HCEC 1CT (cell line): ENCODE measurements at places on chromosomes 7 and 10.

DNA sequence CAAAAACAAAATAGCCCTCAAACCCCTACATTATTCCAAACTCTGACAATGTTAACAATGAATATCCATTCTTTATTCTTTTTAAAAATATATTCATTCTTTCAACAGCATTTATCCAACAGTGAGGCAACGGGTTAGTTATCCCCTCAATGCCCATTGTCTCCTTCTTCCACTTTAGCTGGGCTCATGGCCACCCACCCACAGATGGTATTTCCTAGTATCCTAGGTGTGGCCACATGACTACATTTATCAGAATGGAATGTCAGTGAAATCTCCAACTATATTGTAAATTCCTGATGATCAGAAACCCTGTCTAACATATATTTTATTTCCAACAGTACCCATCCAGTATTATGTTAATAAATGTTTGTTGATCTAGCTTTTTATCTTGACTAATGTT is 13.6 kb downstream of the HOXA1 start:
- no peak for DNase-seq

DNA sequence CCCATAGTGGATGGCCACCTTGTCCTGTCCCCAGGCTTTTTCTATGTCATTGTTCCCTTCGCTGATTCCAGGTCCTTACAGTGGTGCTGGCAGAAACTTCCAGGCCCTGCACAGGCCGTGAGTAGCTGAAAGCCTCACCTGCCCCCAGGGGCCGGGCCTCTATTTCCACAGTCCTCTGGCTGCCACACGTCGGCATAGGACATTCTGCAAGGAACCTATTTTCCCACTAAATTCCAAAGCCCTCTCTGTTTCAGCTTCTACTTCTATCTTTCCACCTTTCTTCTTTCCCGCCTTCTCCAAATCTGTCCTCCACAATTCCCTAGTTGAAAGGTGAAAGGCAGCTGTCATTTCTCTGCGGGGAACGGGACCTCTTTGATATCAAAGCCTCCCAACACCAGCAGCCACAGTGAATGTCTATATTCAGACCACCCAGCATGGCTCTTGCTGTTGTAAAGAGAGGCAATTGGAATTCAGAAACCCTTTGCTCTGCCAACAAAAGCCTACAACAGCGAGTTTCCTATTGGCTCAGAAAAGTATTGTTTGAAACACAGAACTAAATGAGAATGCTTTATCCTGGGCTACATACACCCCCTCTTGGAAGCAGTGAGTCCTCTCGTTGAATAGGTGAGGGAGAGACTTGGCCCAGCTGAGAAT is 607.7 kb downstream of the GALNT17 start:
- DNase-seq: no peak

- peak; percentile 99 for DNase-seq
Observed at GRCh38 chr7:116327752-116328151, 117.4 kb downstream of the TES start.

GRCh38 chr10:128047991-128048818 is 78.0 kb downstream of the MKI67 start:
- DNase-seq: no peak

DNA sequence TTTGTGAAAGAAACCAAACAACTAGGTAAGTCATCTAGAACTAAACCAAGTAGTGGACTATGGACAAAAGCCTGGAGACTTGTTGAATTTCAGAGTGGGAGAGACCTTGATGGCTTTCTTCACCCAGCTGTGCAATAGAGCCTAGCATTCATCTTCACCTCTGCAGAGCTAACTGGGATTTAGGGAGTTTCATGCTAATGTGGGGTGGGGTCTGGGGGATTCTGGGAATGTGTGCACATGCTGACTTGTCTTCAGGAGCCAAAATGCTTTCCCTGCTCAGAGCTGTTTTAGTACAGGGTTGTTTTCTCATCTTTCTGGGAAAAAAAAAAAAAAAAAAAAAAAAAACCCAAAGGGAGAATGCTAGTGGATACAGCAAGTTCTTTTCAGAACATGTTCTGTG is 81.3 kb upstream of the ARHGAP21 start:
- DNase-seq: no peak

DNA sequence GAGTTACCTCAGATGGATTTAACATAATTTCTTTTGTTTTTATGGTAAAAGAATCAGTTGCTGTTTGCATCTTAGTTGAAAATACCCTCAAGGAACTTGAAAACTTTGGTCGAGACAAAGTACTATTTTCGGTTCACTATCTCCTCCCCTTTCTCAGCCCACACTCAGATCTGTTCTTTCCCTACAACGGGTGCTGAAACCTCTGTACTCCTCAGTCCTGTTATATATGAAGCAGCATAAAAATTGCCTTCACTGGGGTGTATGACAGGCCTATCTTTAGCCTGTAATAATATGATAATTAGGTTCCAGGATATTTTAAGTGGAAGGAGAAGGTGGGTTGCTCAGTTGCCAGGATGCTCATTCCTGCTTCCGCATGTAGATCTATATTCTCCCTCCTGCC is 105.2 kb upstream of the NOBOX start:
- no peak for DNase-seq

DNA sequence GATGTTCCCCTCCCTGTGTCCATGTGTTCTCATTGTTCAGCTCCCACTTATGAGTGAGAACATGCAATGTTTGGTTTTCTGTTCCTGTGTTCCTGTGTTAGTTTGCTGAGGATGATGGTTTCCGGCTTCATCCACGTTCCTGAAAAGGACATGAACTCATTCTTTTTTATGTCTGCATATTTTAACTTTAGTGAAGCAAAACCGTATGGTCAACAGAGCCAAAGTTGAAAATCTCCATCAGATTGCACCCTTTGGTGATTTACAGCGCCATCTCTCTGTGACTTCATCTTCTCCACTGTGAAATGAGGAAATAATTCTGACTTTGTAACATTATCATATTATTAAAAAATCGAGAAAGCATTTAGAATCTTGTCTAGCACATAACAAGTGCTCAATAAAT is 132.3 kb upstream of the PLXDC2 start:
- DNase-seq: no peak

GRCh38 chr7:152443586-152443985 is 7.8 kb upstream of the KMT2C start:
- no peak for DNase-seq

GRCh38 chr7:104584620-104585019 is 256.2 kb downstream of the LHFPL3 start:
- DNase-seq: peak; percentile 13

- DNase-seq: no peak
Observed at GRCh38 chr10:127996586-127996985, 89.7 kb downstream of the PTPRE start.

- no peak for DNase-seq
Observed at GRCh38 chr7:31805209-31805818, 118.3 kb downstream of the PPP1R17 start.

- DNase-seq: no peak
Observed at GRCh38 chr10:127013691-127014473, 108.7 kb downstream of the DOCK1 start.

DNA sequence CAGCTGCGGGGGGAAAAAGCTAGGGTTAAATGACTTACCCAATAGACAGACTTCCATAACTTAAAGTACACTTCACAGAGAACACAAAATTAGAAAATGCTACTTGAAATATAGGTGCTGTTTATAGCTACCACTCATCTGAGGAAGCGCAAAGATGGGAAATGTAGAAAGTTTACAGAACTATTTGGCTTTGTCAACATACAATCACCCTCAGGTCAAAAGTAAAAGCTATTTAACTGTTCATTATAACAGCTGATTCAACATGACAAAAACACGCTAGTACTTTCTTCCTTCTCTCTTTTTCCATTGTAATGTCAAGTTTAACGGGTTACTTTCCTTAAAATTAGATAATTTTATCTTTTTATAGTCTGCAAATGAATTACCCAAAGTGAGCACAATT is 51.2 kb downstream of the PUS7 start:
- DNase-seq: no peak

GRCh38 chr10:31171402-31172083 is 139.9 kb upstream of the ZNF438 start:
- DNase-seq: peak; percentile 84

- peak; percentile 28 for DNase-seq
Observed at GRCh38 chr7:36021367-36021766, 131.7 kb upstream of the EEPD1 start.

GRCh38 chr7:90187507-90188050 is 24.0 kb upstream of the STEAP2 start:
- no peak for DNase-seq

GRCh38 chr7:122362473-122362872 is 57.9 kb upstream of the FEZF1 start:
- no peak for DNase-seq

DNA sequence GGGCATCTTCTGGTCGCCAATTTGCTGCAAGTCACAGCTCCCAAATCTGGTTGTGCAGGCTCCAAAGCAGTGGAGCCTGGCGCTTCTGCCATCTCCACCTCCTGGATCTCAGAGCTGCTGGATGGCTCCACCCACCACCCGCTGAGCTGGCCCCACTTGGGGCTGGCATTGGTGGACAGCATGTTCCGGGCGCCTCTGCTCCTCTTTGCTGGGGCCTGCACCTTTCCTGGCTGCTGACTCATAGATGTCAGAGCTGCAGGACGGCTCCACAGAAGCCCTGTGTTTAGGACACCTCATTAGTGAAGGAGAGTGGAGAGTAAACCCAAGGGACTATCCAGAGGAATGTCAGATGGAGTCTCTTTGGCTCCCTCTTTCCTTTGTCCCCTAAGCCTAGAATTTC is 27.4 kb downstream of the MAPK8 start:
- DNase-seq: no peak
